ENCODE measurements at places on chromosomes 2 and 18.

DNA sequence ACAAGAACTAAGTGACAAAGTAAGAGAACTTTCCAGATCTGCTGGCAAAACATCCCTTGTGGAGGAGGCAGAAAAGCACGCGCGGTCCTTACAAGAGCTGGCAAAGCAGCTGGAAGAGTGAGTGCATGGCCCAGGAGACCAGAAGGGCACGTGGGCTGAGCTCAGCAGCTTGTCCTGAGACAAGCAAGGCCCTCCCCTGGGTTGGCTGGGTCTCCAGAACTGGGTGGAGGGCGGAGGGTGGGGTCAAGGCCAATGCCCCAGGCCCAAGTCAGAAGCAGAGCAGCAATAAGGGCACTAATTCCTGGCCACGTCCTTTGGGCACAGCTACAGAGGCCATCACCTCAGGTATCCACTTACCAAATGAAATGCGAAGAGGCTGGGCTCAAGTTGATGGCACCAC lies 110.6 kb upstream of the TTC39C start:
- DNase-seq: no peak

- no peak for DNase-seq
Measured at GRCh38 chr2:54879598-54880332, 156.3 kb downstream of the EML6 start.

- DNase-seq: peak; percentile 87
Measured at GRCh38 chr2:54015798-54016699, 45.3 kb upstream of the PSME4 start.

- DNase-seq: no peak
Measured at GRCh38 chr2:137924019-137924418, 40.3 kb upstream of the HNMT start.

DNA sequence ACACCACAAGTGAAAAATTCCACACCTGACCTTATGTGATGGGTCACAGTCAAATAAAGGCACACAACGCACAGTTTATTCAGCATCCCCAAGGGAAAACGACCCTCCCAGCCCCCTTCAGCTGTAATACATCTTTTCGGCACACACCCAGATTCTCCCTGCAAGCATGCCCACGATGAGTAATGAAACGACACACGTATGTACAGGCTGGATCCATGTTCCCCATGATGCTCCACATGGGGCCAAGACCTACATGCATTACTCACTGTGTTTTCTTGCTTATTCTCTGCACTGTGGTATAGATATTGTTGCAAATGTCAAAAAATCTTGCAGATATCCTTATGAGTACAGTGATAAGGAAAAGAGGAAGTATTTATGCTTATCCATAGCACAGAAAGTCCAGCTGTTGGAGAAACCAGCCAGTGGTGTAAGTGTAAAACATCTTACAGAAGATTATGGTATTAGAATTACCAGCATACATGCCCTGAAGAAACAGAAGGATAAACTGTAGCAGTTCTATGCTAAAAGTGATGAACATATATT lies 32.5 kb upstream of the SGPP2 start:
- no peak for DNase-seq

- DNase-seq: no peak
Measured at GRCh38 chr2:165801176-165801575, 7.1 kb upstream of the GALNT3 start.

GRCh38 chr18:51051105-51051712 lies 21.2 kb downstream of the SMAD4 start:
- DNase-seq: peak; percentile 73

- DNase-seq: no peak
Measured at GRCh38 chr2:100039291-100039980, 103.0 kb downstream of the AFF3 start.

GRCh38 chr2:156615836-156616322 lies 179.7 kb downstream of the GPD2 start:
- no peak for DNase-seq

GRCh38 chr2:236034974-236035373 lies 133.2 kb downstream of the GBX2 start:
- no peak for DNase-seq

DNA sequence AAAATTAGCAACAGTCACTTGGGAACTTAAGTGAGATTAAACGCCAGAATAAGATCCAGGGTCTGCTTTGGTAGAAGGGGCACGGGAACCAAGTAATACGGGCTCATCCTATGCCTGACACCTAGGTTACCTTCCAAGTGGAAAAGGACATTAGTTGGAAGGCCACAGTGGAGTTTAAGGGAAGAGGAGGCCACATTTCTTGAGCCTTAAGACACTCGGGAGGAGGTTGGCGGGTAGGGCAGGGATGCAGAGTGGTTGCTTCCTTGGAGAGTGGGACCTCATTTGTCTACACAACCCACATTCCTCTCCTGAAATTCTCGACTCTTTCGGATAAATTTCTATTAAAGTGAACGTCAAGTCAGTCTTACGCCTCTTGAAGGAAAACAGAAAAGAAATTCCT lies 510 bp upstream of the DNAH6 start:
- DNase-seq: no peak

DNA sequence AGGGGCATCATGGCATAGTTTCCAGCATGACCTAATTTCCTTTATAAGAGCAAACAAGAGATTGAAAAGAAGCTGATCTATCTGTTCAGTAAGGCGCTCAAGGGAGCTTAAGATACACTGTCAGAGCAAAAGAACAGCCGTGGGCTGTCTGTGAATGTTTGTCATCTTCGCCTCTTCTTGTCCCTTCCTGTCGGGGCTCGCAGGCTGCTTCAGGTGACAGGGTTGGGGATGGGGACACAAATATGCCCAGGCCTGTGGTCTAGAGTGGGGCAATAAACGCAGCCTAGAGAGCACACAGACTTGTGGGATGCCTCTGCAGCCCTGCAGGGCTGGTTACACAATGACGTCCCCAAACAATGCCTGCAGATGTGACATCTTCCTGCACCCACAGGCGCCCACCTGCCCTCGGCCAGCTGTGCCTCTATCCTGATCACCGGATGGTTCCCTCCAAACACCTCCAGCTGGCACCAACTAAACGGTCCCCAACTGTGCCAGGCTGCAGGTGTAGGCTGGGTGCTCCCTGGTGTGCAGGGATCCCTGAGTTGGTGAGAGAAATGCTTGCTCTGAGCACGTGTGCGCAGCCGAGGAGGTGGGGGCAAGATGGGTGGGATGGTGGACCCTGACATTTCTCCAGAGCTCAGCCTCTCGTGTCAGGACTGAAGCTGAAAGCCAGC lies 72.8 kb downstream of the EDAR start:
- DNase-seq: no peak

DNA sequence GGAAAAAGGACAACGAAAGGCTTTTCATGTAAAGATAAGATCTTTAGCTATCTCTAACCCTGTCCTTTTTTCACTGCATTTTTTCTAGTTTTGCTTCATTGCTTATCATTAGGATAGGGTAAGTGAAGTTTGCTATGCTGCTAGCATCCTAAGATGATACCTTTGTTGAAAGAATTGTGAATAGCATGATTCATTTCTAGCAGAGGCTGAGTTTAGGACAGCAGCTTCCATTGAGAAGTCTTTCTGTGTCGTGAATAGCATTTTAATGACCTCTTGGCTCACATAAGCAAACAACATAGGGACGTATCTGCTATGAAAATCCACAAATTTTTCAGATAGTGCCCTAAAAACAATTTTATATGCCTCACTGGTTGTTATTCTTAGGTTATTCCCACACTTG lies 36.4 kb upstream of the GAREM2 start:
- DNase-seq: no peak

DNA sequence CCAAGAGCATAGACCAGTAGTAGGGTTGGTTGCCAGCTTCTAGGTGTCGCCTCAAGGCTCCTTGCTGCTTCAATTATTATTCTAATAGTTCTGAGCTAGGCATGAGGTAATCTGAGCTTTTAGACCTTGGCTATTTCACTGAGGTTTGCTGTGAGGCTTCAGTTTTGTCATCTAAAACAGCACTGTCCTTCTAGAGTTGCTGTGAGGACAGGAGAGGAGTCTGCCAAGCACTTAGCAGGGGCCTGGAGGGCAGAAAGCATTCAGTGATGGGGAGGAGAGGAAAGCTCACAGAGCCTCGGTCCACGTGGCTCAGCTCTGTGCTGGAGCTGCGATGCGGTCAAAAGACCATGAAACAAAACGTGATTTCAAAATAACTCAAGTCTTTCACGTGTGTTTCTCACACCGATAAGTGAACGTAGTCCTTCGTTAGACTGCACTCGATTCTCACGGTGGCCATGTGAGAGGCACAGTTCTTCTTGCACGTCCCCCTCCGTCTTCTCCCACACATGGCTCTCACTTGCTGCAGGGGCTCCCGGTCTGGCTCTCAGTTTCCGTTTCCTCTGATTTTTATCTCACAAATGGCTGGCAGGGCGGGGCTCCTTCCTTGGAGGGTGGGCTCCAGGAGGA lies 113.7 kb downstream of the B3GNT2 start:
- no peak for DNase-seq

GRCh38 chr2:6184532-6185292 lies 492.5 kb downstream of the SOX11 start:
- DNase-seq: peak; percentile 23

Data from fibroblast of mammary gland (primary cell).